ENCODE measurements at places on chromosomes 3 and 15. TPM values are rescaled to one million over a fixed set of nuclear protein-coding genes. Genes with fewer than 3 reads are reported as not detected.

The RETNLB gene
- not detected for total RNA-seq

DNA sequence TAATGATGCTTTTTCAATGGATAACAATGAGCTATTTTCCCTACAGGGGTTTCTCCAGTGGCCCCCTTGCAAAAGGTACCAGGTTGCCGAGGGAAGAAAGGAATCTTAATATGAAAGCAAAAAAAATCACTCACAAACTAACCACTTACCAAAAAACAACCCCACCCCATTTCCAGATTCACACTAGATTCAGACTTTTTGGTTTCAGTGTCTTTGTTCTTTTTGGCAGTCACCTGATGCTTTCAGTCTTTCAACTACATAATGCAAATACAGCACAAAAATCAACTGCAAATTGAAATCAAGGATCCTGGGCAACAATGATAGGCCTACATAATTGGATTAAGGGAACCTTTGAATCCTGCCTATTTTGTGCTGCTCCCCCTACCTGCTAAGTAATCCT is 71.1 kb upstream of the RAP2B start:
- DNase-seq: no peak

The TLE3 gene
- 65.0 TPM for total RNA-seq

GRCh38 chr15:92899601-92899947 is 550 bp upstream of the CHD2 start:
- DNase-seq: no peak

- no peak for DNase-seq
These were observed 226.2 kb downstream of the PDCD6IP start for GRCh38 chr3:34024447-34025240.

- DNase-seq: no peak
These were observed 23.0 kb downstream of the CPN2 start for GRCh38 chr3:194328053-194328657.

DNA sequence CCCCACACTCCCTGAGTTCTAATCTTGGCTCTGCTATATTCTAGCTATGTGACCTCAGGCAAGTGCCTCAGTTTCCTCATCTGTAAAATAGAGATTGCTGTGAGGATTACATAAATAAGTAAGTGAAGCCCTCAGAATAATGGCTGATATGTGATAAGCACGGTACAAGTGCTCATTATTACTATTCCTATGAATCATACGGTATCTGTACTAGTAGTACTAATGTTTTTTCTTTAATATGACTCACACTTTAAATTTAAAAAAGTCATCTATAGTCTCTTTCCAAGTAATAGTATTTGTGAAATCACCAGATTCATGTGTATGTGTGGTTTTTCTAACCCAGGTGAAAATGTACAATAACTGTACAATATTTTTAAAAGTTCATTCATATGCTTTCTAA is 58.7 kb downstream of the CLDN11 start:
- no peak for DNase-seq

The WNT5A gene
- 13.1 TPM for total RNA-seq

The IQCF5 gene
- not detected for total RNA-seq

The DCLK3 gene
- total RNA-seq: under 0.01 TPM

GRCh38 chr3:193814166-193814892 is 221.3 kb downstream of the OPA1 start:
- DNase-seq: no peak

Measured in ovary (tissue), 10 donors.